Activated T-cell treated with anti-CD3 and anti-CD28 coated beads for 1 hour (primary cell): ENCODE measurements at places on chromosomes 7 and 10.

GRCh38 chr10:8095959-8096358 lies 41.5 kb downstream of the GATA3 start:
- no peak for DNase-seq

GRCh38 chr7:136617176-136617575 lies 251.3 kb upstream of the CHRM2 start:
- DNase-seq, result no peak

- peak; percentile 73 for DNase-seq
These were observed 7.8 kb downstream of the HPS6 start for GRCh38 chr10:102072673-102073527.

DNA sequence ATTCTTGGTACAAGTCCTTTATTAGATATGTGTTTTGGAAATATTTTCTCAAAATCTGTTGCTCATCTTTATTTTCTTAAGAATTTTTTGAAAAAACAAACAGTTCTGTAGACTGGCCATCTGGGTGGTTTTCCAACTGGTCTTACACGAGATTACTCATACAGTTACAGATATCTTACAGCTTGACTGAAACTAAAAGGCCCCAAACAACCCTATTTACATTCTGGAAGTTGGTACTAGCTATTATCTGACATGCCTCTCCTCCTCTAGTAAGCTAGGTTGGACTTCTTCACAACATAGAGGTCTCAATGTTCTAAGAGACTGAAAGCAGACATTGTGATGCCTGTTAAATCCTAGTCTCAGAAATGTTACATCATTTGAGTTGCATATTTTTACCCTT lies 52.0 kb downstream of the ZNF22 start:
- no peak for DNase-seq

- no peak for DNase-seq
These were observed 315.1 kb downstream of the TNS3 start for GRCh38 chr7:47266799-47267198.

GRCh38 chr10:31624611-31625010 lies 304.0 kb downstream of the ARHGAP12 start:
- DNase-seq, result no peak

GRCh38 chr7:105611856-105612775 lies 30.8 kb upstream of the EFCAB10 start:
- DNase-seq, result no peak

- peak; percentile 4 for DNase-seq
These were observed 199.5 kb downstream of the SKAP2 start for GRCh38 chr7:26664735-26665416.

GRCh38 chr7:68446183-68446582 lies 1152.1 kb upstream of the AUTS2 start:
- no peak for DNase-seq
